Cardiac muscle cell (in vitro differentiated cells and primary cell): ENCODE measurements at places on chromosomes 1 and 21. TPM values are rescaled to one million over a fixed set of nuclear protein-coding genes. Genes with fewer than 3 reads are reported as not detected.
A peak's percentile ranks its signal among the peaks of the same experiment; 100 is the strongest.

DNA sequence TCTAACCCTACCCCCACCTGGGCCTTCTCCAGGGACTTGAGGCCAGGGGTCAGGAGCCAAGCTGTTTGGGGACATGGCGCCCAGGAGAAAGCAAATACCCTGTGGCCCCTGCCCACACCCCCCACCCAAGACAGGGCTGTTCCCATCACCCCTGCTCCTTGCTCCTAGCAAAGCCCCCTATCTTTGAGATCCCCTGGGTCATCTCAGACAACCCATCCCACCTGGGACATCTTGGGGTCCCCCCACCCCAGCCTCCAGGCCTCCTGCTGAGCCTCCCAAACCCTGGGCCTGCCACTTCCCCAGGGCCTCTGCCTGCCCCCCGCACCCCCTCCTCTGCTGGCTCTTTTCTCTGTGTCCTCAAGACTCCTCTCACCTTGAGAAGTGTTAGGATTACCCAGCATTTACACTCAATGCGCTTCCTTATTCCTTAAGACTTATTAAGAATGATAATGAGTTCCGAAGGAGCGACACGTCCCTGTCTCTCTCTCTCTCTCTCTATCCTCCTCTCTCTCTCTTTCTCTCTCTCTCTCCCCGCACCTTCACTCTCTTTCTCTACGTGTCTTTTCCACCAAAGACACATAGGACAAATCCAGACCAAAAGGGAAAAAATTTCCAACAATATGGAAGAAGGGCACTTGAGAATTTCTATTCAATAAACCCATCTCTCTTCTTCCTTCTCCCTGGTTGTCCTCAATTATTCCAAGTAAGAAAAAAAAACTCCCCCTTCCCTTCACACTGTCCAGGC is 7.2 kb downstream of the CASZ1 start:
- no peaks in the 10 kb centered on the region for H3K36me3 ChIP-seq
- no peak for DNase-seq
- H3K27ac ChIP-seq = peak overlapping the region; percentile 43
- no peak overlapping the region for H3K4me3 ChIP-seq
- no peaks in the 10 kb centered on the region for H3K27me3 ChIP-seq

DNA sequence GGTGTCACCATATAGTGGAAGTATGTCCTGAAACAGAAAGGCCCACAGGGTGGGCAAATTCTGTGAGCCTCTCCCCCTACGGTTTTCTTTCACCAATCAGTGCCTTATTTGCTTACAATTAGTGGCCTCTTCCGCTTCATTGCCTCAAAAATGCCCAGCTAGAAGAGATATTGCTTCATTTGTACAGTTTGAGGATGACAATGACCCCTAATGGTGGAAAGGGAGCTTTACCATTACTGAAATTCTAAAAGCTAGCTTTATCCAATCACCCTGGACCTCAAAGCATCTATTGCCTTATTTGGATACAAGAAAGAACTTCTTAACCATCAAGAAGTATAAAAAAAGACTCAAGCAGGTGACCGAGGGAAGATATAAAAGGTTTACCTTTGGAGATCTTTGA is 49.6 kb downstream of the LRRC71 start:
- no peak overlapping the region for H3K4me3 ChIP-seq
- no peak overlapping the region for H3K27ac ChIP-seq
- peak; percentile 20 for DNase-seq
- no peaks in the 10 kb centered on the region for H3K4me1 ChIP-seq

DNA sequence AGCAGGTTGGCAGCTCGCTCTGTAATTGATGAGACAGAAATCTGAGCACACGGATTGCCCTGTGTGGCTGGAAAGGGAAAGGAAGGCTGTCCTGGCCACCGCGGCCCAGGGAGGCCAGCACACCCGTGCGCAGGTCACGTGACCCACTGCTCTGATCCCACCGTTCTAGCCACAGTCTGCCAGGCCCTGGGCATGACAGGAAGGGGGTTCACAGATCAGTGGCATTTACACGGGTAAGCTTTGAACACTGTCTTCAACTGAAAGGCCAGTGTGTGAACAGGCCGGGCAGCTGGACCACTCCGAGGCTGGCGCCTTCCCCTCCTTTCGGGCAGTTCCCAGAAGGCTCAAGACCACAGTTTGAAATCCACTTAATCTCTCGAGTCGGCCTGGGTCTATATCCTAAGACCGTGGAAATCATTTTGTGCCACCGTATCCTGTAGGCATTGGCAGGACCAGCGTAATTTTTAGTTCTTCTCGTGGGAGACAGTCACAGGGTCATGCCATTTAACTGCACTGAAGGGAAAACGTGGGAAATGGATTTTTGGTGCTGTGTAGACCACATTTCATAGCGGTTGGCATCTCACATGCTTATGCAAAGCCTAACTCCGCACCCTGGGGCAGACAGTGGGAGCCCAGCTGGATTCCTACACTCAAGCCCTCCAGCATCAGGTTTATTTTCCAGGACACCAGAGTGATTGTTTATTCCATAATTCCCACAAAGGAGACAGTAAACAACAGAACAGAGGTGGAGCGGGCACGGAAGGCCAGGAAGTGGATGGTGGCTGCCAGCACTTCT is 3.1 kb upstream of the ADARB1 start:
- no peak overlapping the region for H3K27ac ChIP-seq
- H3K27me3 ChIP-seq = peaks cover 10% of the 10 kb centered on the region
- H3K4me3 ChIP-seq = no peak overlapping the region

GRCh38 chr1:154661110-154661509 is 53.1 kb upstream of the ADAR start:
- H3K4me3 ChIP-seq = no peak overlapping the region
- H3K4me1 ChIP-seq = no peaks in the 10 kb centered on the region
- no peak for DNase-seq
- no peaks in the 10 kb centered on the region for H3K36me3 ChIP-seq
- H3K27ac ChIP-seq = no peak overlapping the region

DNA sequence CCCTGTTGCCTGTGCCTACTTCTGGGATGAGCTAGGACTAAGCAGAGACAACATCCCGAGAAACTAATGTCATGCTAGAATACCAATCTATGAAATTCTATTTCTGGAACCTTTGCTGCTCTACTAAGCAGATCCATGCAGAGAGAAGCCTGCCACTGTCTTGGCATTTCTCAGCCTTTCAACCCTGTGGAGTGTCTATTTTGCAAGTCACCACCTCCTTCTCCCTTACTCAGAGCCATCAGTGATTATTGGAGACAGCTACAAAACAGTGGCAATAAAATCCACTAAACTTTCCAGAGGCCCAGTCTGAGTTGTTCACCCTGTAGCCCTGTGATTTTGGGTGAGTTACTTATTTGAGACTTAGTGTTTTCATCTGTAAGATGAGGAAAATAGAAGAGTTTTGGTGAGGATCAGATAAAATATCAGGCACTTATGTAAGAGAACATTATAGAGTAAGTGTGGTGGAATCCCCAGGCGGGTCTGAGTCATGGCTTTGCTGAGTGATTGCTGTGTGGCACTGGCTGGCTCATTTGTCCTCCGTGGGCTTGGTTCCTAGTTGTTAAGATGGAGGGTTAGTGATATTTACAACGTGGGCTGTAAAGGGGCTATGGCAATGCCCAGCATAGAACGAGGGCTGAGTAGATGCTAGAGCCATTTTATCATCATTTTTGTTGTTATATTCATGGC is 61.1 kb downstream of the FMN2 start:
- H3K27me3 ChIP-seq = peaks cover 17% of the 10 kb centered on the region
- no peaks in the 10 kb centered on the region for H3K36me3 ChIP-seq
- no peaks in the 10 kb centered on the region for H3K4me1 ChIP-seq
- no peak overlapping the region for H3K27ac ChIP-seq
- no peak for DNase-seq
- H3K4me3 ChIP-seq = no peak overlapping the region

DNA sequence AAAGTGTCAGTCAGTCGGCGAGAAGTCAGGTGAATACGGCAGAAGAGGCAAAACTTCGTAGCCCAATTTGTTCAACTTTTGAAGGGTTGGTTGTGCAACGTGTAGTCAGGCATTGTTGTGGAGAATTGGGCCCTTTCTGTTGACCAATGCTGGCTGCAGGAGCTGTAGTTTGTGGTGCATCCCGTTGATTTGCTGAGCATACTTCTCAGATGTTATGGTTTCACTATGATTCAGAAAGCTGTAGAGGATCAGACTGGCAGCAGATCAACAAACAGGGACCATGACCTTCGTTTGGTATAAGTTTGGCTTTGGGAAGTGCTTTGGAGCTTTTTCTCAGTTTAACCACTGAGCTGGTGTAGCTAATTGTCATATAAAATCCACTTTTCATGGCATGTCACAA is 190.2 kb upstream of the ADAMTS5 start:
- no peak for DNase-seq
- no peak overlapping the region for H3K27ac ChIP-seq
- H3K4me3 ChIP-seq = no peak overlapping the region
- no peaks in the 10 kb centered on the region for H3K4me1 ChIP-seq

Gene HEYL
- 0.71 and 0.88 TPM in 2 replicates for total RNA-seq

Gene MAGI3
- total RNA-seq = 11.0 and 20.6 TPM in 2 replicates

Gene OR6K3
- not detected in 2 replicates for total RNA-seq

Gene KCNJ6
- total RNA-seq = not detected in 2 replicates
